EH (cell line): ENCODE measurements at places on chromosomes 5 and 9.

- DNase-seq = peak; percentile 74
Observed at GRCh38 chr5:93017849-93018248, 563.2 kb downstream of the NR2F1-AS1 start.

DNA sequence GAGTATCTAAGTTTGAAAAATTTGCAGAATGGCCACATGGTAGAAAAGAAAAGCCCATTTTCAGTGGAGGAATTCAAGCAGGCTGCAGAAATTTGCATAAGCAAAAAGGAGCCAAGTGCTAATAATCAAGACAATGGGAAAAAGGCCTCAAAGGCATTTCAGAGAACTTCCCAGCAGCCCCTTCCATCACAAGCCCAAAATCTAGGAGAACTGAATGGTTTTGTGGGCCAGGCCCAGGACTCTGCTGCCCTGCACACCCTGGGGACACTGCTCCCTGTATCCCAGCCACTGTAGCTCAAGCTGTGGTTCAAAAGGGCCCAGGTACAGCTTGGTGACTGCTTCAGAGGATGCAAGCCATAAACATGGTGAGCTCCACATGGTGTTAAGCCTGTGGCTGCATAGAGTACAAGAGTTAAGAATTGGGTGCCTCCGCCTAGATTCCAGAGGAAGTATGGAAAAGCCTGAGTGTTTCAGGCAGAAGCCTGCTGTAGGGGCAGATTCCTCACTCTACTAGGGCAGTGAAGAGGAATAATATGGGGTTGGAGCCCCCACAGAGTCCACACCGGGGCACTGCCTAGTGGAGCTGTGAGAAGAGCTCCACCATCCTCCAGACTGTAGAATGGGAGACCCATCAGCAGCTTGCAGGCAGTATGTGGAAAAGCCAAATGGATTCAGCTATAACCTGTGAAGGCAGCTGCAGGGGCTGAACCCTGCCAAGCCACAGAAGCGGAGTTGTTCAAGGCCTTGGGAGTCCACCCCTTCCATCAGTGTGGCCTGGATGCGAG, 720.7 kb upstream of the CTNND2 start:
- DNase-seq = no peak

DNA sequence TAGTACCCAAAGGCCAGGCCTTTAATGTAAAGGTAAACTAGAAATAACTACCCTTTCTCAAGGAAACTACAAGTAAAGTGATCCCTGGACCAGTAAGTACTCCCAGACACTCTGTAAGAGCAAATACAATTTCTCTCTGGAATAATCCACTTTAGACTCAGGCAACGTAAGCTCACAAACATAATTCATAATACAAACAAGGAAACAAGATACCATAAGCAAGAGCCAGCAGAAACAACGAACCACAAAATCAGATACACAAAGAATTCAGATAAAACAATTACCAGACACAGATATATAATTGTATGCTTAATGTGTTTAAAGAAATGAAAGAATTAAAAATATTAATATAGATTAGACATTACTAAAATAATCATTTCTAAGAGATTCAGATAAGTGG, 12.1 kb downstream of the ERAP1 start:
- no peak for DNase-seq

GRCh38 chr5:2709976-2710689, 41.3 kb downstream of the IRX2 start:
- no peak for DNase-seq

- peak; percentile 76 for DNase-seq
Observed at GRCh38 chr5:72205431-72206009, 98.2 kb downstream of the MAP1B start.

GRCh38 chr5:14161825-14162556, 18.8 kb downstream of the TRIO start:
- no peak for DNase-seq

- DNase-seq = peak; percentile 26
Observed at GRCh38 chr9:99270491-99270890, 48.4 kb downstream of the SEC61B start.

DNA sequence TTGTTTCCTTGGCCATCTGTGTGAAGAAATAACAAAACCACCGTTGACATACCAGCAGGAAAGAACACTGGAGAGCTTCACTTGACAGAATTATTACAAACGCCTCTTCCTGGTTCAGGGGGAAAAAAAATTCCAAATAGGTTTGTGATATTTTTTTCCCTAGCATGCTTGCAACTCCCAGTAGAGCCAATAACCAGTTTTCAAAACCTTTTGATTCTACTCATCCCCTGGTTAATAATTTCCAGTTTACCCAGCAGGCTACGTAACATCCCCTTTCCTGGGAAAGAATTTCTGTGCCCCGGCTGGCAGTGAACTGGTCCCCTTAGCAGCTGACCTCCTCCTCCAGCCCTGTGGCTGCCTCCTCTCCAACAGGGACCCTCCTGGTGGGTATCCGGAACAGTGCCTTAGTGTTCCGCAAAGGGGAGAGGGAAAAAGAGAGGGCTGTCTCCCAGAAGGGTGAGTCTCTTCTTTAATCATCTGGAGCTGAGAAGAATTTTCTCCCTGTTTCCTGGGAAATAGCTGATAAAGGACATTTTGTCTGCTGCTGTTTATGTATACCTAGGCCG, 72.8 kb upstream of the BOD1 start:
- DNase-seq = no peak

DNA sequence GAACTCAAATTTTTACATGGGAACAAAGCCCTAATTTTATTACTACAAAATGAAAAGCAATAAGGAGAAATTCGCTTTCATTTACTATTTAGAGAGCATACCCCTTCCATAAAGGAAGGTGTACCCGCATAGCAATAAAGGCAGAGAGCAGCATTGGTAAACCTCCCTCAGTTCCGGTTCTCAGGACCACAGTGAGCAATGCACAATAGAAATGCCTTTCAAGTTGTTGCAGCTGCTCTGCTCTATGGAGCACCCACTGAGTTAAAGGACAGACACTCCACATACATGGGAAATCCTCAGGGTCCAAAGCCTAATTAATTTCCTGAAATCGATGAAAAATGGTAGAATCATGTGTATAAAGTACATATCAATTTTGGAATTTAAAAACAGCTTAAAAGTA, 89.9 kb upstream of the MPDZ start:
- DNase-seq = no peak

- peak; percentile 98 for DNase-seq
Observed at GRCh38 chr9:122402403-122402871, 31.6 kb downstream of the PTGS1 start.

- DNase-seq = no peak
Observed at GRCh38 chr9:36770025-36770424, 197.3 kb downstream of the MELK start.

- no peak for DNase-seq
Observed at GRCh38 chr5:30001826-30002225, 1191.7 kb upstream of the CDH6 start.

GRCh38 chr5:96058084-96058483, 96.4 kb upstream of the ELL2 start:
- no peak for DNase-seq

DNA sequence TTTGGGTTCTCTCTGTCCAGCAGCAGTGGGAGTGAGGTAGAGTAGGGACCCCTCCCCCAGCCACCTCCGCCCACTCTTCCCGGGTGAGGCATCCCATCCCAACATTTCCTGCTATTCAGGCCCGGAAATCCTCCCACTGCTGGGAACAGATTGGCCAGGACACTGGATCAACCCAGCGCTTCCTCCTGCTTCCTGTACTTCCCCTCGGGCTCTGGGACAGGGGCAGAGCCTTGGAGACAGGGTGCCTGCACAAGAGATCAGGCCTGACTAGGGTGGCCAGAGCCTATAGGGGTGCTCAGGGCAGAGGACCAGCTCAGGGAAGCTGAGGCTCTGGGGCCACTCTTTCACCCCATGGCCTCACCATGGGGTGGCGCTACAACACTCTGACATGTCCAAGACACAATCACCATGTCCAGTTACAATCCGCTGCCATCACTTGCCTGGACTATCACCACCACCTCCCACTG, 14.5 kb downstream of the SH2D3C start:
- DNase-seq = peak; percentile 28

GRCh38 chr5:170342153-170342725, 44.7 kb upstream of the LCP2 start:
- DNase-seq = no peak

- no peak for DNase-seq
Observed at GRCh38 chr5:10578293-10578665, 14.4 kb downstream of the ANKRD33B start.

DNA sequence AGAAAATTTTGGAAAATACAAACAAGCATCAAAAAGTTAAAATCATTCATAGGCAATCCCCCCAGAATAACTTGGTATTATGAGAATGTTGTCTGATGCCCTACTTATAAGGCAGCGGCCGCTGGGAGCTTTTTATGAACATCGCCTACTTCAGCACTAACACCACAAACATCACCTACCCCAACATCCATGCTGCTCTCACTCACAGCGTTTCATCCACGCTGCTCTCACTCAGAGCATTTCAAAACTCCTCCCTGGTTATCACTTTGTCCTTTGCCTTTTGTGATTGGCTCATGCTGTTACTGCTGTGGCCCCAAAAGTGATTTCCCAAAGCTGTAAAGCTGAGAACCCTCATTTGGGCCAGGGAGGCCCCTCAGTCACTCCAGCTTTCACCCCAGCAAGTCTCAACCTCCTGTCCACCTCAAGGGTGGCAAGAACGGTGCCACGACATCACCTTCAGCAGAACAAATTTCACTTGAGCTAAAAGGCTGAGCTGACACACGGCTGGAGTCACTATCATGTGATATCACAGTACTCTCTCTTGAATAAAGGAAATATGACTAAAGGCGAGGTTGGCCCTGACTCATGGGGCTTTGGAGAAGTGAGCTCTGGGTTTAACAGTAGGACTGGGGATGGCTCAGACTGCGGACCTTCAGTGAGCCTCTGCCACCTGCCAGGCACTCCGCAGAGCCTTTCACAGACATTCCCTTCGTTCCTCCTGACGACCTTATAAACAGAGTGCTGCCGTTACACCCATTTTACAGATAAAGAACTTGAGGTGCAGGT, 25.2 kb downstream of the SHC3 start:
- DNase-seq = peak; percentile 83

- DNase-seq = peak; percentile 81
Observed at GRCh38 chr5:82164176-82164976, 113.8 kb downstream of the RPS23 start.

- DNase-seq = no peak
Observed at GRCh38 chr5:11384441-11385250, 519.6 kb downstream of the CTNND2 start.

- DNase-seq = no peak
Observed at GRCh38 chr9:109355564-109356297, 34.9 kb upstream of the EPB41L4B start.

- DNase-seq = no peak
Observed at GRCh38 chr9:85662573-85662972, 79.2 kb downstream of the AGTPBP1 start.

DNA sequence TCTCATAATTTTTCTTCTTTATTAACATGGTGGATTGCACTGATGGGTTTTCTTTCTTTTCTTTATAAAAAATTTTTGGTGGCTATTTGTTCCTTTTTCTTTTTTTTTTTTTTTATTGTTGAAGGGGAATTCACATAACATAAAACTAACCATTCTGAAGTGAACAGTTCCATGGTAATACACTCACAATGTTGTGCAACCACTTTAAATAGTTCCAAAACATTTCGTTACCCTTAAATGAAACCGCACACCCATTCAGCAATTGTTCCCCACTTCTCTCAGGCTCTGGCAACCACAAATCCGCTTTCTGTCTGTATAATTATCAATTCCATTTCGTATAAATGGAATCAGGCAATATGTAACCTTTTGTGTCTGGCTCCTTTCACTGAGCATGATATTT, 11.7 kb upstream of the SETX start:
- DNase-seq = no peak

GRCh38 chr5:72129725-72130124, 22.4 kb downstream of the MAP1B start:
- peak; percentile 81 for DNase-seq

- DNase-seq = no peak
Observed at GRCh38 chr9:33133186-33133585, 34.0 kb downstream of the B4GALT1 start.

- no peak for DNase-seq
Observed at GRCh38 chr9:36135741-36136271, 727 bp upstream of the GLIPR2 start.

- DNase-seq = peak; percentile 87
Observed at GRCh38 chr9:77820293-77820954, 172.3 kb upstream of the GNA14 start.

GRCh38 chr9:127785933-127786772, at the start of gene CDK9:
TSS of gene CDK9 (plus strand) at chr9:127786034. CDS start at chr9:127786149, 115 bp downstream.
- DNase-seq = peak; percentile 88

- DNase-seq = peak; percentile 57
Observed at GRCh38 chr5:93100976-93101375, 480.0 kb downstream of the NR2F1-AS1 start.

GRCh38 chr5:171428809-171429542, 9.5 kb downstream of the FGF18 start:
- DNase-seq = no peak

DNA sequence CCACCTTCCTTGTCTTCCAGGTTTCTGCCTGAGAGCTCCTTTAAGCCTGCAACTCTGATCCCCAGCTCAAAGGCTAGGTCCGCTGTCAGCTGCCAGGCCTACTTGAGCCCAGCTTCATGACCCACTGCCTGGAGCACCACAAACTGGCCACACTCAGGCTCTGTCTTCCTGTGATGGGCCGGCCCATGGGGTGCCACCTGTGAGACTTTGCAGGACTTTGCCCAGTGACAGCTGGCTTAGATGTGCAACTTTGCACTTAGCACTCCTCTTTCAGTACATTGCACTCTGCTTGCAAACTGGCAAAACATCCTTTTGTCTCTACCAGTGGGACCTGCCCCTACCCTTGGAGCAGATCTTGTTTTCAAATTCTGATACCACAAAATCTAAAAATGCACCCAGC, 311.5 kb upstream of the PDE4D start:
- DNase-seq = no peak

DNA sequence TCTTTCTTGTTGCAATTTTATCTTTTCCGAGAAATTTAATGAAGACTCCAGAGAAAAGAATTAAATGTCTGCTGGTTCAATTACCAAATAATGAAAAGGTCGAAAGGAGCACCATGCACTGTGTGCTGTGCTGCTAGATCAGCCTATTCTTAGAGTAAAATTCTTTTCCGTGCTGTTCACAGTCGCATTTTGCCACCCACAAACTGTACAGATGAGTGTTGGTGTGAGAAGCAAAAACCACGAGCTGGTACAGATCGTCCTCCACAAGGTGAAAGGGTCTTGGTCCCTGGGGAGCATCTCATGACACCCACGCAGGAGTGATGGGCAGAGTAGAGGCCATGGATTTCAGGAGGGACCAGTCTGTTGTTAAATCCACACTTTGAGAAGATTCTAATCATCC, 143.8 kb upstream of the PUM3 start:
- no peak for DNase-seq

GRCh38 chr9:94800424-94801117, 74.1 kb downstream of the AOPEP start:
- DNase-seq = no peak

DNA sequence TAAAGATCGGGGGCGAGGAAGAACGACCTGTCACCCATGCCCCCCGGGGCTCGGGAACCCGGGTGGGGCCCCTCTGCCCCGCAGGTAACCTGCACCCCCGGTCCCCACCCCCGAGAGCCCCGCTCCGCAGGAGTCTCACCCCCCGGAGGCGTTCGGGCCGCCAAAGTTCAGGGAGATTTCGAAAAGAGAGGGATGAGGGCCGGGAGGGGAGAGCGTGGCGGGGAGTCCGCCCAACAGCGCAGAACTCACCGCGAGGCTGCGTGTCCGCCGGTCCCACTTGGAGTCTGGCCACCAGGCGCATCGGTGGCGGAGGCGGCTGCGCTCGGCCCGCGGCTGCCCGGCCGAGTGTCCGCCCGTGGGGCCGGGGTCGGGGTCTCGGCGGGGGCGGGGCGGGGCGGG, at the start of gene PHF19:
TSS of gene PHF19 (minus strand) at position 347 of the 399 bp plus-strand sequence. CDS start 2,447 bp downstream, outside the sequence.
- peak; percentile 52 for DNase-seq
